ENCODE measurements at places on chromosomes 4 and X.

- DNase-seq = no peak
Observed at GRCh38 chrX:134933911-134934310, 56.9 kb upstream of the SMIM10 start.

DNA sequence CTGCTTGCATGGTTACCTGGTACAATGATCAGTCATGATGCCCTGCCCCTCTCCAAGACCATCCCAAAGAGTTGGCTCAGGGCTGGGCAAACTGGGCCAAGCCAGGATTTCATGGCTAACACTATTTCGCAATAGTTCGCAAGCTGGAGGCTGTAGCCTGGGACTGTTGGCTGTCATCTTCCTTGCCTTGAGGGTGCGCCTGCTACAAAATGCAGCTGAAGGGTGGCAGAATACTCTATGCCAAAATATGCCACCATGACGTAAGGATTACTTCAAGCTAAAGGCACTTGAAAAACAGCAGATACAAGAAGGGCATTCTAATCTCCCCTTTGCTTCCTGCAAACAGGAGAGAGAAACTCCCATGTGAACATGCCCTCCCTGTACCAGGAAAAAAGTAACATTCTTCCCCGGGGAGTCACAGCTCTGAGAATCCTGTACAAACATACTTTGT lies 21.0 kb downstream of the SAT1 start:
- DNase-seq = no peak

- no peak for DNase-seq
Observed at GRCh38 chr4:1395941-1396805, 10.1 kb downstream of the NKX1-1 start.

DNA sequence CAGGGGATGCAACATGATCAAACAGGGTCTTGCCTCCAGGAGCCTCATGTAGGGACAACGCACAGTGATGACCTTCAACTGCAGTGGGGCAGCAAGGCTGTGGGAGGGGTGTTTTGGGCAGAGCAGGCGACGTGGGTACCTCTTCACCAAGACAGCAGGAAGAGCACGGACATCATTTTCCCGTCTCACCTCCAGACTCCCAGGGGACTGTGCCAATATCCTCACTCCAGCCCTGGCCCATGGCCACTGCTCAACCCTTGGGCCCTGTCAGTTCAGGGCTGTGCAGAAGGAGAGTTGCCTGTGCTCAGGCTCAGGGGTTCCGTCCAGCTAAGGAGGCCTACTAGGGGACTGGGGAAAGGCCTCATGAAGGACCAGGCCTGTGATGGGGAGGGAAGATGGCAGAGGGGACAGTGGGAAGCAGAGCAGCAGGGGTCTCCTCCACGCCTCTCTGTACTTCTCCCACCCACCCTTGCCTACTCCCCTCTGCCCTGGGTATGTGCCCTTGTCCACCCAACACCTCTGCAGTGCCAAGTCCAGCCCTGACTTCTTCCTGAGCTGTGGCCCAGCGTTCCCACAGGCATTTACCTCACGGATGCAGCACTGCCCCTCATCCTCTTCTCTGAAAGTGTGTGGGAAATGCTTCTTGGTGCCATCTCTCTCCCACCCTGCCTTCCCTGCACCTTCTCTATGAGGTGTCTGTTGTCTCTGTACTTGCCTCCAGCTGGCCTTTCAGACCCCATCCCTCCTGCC lies 1.4 kb downstream of the IL9R start:
- DNase-seq = no peak

GRCh38 chr4:53161787-53162433 lies 204.0 kb downstream of the SCFD2 start:
- DNase-seq = no peak

DNA sequence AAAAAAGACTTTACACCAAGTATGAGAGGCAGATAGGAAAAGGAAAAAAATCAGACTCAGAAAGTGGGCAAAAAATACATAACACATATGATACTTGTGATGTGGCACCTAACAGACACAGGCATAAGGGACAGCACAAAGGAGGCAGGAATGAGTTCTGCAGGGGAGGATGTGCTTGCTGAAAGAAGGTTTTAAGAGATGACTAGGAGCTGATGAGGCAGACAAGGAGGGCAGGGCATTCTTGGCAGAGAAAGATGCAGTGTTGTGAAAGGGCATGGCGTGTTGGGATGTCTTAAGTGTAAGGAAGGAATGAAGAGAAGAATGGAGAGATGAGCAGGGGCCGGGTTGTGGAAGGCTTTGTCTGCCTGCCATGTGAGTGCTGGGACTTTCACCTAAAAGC lies 49.7 kb upstream of the TMEM154 start:
- DNase-seq = no peak

DNA sequence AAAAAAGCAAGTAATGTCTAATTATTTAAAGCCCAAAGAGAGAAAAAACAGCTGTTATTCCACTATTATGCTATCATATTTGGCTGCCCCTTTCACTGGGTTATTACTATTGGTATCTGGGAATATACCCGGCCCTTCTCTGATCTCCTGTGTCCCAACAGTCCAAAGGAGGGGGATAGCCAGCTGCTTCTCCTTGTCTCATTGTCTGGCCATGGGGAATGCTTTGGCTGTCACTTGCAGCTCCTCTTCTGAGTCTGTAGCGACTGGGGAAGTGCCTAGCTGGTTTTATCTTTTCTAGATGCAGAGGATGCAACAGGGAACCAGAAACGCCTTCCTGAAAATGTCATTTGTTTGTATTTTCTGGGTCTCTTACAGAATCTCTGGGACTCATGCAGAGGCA lies 33.9 kb downstream of the MGARP start:
- no peak for DNase-seq

DNA sequence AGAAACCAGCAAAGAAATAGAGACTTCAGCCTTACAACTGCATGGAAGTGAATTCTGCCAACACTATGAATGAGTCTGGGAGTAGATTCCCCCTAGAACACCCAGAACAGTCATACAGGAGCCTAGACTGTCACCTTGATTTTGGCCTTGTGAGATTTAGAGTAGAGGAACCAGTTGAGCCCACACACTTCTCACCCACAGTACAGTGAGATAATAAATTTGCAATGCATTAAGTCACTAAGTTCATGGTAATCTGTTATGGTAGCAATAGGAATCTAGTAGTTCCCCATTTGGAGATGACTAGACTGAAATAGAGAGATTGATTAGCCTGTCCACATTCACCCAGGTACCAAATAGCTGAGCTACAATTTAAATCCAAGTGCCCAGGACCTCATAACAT lies 59.0 kb downstream of the FAM13A start:
- no peak for DNase-seq

DNA sequence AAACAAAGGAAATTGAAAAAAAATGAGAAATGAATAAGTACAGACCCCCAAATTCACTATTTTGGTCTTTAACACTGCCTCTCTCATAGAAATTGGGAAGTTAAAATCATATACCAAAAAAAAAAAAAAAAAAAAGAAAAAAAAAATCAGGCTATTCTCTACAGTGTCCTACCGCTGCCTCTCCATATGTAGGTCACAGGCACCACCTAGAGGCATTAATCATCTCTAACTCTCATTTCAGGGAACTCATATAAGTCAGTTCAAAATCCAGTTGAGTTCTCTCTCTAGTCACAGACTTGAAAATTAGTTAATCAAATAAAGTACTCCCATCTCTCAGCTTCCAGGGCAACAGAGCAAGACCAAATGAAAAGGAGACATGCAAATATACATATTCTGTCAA lies 47.9 kb downstream of the COX18 start:
- no peak for DNase-seq

DNA sequence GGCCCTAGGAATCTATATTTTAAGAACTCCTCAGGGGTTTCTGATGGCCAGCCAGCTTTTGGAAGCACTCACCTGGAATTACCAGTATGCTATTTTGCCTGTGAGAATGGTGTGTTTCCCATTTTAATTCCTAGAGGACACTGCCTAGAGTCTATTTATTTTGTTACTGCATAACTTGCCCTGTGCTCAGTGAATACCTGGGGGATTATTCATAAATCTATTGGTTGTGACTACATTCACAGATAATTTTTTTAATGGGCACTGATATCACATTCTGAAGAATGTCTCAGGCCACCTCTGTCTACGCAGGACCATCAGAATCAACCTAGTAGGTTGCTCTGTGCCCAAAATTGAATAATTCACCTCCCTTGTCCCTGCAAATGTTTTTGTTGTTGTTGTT lies 6.7 kb downstream of the ARL13A start:
- DNase-seq = no peak

GRCh38 chr4:48141048-48141447 lies 7.0 kb upstream of the TXK start:
- no peak for DNase-seq

DNA sequence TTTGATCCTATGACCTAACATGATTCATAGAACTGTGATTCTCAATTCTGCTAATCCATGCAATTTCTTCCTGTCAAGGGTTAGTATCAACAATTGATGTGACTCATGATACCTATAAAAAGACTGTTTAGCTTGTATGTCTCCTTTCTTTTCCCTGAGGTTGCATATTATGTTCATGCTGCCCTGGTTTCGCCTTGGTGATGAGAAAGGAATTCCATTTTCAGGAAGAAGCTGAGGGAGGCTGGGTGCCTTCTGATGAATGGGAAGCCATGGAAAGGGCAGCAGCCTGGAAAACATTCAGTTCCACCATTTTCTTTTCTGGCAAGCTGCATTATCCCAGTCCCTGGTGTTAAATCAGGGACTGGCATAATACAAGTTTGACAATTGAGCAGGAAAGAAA lies 976.5 kb downstream of the RPA4 start:
- no peak for DNase-seq

GRCh38 chrX:148381603-148382002 lies 118.8 kb upstream of the AFF2 start:
- no peak for DNase-seq

DNA sequence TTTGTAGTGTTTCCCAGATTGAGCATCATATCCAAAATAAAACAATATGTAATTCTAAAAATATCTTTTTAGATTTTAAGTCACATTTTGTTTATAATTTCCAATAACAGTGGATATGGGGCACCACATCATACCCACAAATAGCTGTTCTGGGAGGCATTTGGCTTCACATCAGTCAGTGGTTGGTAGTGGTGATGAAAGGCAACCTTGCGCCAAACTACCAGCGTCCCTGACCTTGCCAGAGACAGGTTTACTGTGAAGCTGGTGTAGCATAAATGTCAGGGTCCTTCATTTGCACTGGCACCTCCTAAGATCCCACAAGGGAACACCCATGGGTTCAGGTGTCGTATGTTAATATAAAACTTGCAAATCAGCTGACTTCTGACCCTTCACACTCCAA lies 222.2 kb downstream of the DCTD start:
- DNase-seq = no peak

- no peak for DNase-seq
Observed at GRCh38 chr4:51884606-51885005, 41.7 kb downstream of the DCUN1D4 start.

DNA sequence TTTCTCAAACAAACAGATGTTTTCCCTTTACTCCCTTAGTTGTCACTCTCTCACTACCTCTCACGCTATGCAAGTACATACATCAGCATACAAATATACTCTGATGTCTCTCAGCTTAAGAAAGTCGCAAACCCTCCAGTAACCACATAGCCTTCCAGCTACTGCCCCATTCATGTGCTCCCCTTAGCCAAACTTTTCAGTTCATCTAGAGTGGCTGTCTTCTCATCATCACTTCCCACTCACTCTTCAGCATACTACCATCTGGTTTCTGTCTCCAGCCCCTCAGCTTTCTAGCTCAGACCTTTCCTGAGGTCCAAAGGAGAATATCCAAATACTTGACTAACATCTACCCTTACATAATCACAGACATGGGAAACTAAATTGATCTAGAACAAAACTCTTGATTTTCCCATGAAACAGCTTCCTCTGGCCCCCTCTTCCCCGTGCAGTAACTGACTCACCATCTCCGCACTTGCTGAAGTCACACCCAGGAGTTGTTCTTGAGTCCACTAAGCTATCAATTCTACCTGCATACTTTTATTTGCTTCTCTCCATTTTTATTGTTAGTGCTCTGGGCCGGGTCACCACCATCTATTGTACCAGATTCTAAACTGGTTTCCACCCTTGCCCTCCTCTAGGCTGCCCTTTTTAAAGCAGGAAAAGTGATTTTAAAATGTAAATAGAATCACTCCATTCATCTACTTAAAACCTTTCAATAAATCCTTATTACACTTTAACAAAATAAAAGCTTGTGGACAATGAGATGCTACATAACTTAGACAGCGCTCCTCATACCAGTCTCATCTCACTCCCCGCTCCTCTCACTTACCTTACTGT lies 57.2 kb downstream of the CASP6 start:
- no peak for DNase-seq
